NCI-H510A (cell line): ENCODE measurements at places on chromosomes 3 and 15.

DNA sequence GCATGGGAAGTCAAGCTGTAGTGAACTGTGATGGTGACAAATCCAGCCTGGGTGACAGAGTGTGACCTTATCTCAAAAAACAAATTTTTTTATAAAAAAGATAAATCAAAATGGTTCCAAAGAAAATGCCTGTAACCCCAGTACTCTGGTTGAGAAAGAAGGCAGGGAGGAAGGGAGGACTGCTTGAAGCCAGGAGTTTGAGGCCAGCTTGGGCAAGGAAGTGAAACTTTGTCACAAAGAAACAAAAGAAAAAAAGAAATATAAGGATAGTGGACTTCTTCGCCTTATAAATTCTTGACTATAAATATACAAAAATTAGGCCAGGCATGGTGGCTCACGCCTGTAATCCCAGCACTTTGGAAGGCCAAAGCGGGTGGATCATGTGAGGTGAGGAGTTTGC is 34.1 kb downstream of the SMARCC1 start:
- no peak for DNase-seq

GRCh38 chr15:51132384-51133139 is 37.9 kb upstream of the TNFAIP8L3 start:
- no peak for DNase-seq

DNA sequence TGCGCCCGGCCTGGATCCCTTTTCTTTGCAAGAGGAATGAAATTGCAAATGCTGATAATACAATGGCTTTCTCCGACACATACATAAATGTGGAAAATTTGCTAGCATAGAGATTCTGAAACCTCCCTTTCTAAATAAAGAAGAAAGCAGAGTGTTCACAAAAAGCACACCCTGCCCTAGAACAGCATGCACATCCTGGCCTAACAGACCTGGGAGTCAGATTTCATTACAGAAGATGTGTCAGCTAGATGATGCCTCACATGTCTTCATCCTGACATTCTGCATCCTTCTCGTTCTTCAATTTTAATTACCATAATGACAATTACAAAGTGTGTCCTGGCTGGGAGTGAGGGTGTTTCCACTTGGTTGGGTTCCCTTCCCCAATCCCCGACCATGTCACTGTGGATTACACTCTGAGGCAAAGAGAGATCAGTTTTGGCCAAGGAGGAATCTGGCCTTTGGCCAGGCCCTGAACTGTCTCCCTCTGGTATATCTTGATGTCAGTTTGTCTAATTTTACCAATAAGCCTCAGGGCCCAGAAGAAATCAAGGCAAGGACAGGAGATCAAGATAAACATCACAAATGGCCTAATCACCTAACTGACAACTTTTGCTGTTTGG is 104.9 kb upstream of the SPATA12 start:
- DNase-seq, result no peak

DNA sequence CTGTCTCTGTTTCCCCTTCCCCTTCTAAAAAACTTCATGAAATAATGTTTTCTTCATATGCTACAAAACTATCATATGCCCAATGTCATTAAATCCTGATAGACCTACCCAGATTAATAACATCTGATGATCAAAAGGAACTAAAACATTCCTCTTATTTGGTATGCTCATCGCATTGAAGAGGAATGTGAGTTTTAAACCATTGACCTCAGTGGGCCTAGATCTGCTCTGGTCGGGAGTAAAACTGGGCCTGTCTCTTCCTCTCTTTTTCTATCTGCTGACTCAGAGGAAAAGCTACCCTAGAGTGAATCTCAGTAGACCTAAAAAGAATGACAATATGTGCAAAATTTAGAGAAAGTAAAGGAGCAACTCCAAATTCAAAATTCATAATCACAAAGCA is 275.8 kb downstream of the SATB1 start:
- DNase-seq, result no peak

- DNase-seq, result no peak
These were observed 873.8 kb downstream of the ROBO2 start for GRCh38 chr3:77913524-77914174.

- no peak for DNase-seq
These were observed 263.0 kb upstream of the NECTIN3 start for GRCh38 chr3:110808630-110809029.

GRCh38 chr15:74283368-74283767 is 47.2 kb downstream of the CCDC33 start:
- DNase-seq, result no peak

- no peak for DNase-seq
These were observed 93.8 kb downstream of the CMSS1 start for GRCh38 chr3:99911433-99911832.

- DNase-seq, result no peak
These were observed 136.3 kb downstream of the NSMCE3 start for GRCh38 chr15:29133321-29133720.

DNA sequence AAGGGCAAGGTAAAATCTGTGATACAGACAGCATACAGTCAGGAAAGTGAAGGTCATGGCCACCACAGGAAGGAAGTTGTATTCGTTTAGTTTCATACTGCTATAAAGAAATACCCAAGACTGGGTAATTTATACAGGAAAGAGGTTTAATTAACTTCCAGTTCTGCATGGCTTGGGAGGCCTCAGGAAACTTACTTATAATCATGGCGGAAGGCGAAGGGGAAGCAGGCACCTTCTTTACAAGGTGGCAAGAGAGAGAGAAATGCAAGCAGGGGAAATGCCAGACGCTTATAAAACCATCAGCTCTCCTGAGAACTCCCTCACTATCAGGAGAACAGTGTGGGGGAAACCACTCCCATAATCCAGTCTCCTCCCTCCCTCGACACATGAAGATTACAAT is 353.7 kb upstream of the SEMA6D start:
- DNase-seq, result no peak

GRCh38 chr3:162200836-162201235 is 704.2 kb downstream of the OTOL1 start:
- no peak for DNase-seq

- DNase-seq, result no peak
These were observed 364.6 kb upstream of the TBL1XR1 start for GRCh38 chr3:177561769-177562392.

GRCh38 chr15:98286831-98287230 is 326.3 kb downstream of the ARRDC4 start:
- no peak for DNase-seq

DNA sequence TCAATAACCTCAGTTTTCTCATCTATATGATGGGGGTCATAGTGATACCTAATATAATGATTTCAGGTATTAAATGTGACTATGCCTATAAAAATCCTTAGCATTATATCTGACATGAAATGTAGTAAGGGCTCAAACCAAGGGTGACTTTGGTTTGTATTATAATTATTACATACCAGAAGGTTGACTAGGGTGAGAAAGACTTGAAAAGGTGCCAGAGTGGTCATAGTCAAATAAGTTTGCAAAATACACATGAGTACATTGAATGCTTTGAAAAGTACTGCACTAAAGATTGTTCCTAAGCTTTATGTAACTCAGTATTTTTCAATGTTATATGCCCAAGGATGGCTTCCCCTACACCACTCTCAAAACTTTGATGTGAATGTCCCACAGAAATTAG is 297.2 kb downstream of the ARPP21 start:
- DNase-seq, result no peak

GRCh38 chr3:142940000-142940399 is 23.5 kb downstream of the PAQR9 start:
- DNase-seq, result no peak

DNA sequence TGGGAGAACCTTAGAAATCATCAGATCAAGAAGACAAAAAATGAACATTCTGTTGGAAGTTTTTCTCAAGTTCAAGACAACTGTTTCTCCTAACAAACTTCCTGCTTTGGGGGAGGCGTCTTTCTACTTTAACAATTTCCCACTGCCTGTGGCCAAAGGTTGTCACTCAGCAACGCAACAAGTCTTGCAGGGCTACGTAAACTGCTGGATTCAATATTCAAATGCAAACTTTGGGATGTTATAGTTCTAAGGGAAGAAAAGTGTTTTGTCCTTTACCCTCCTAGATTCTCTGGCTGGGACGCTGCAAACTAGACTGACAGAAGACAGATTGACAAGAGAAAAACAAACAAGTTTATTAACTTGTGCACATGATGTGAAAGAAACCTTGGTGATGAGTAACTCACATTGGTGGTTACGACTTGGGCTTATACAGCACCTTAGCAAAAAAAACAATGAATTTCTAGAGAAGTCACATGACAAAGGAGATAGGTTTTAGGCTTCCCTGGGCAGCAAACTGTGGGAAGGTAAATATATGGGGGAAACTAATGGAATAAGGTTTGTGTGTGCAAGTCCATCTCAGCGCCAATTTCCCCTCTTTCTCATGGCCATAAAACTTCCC is 34.0 kb upstream of the ARPIN start:
- no peak for DNase-seq

- no peak for DNase-seq
These were observed 9.7 kb downstream of the APH1B start for GRCh38 chr15:63287109-63287508.

- no peak for DNase-seq
These were observed 6.4 kb upstream of the SACM1L start for GRCh38 chr3:45682786-45683185.

DNA sequence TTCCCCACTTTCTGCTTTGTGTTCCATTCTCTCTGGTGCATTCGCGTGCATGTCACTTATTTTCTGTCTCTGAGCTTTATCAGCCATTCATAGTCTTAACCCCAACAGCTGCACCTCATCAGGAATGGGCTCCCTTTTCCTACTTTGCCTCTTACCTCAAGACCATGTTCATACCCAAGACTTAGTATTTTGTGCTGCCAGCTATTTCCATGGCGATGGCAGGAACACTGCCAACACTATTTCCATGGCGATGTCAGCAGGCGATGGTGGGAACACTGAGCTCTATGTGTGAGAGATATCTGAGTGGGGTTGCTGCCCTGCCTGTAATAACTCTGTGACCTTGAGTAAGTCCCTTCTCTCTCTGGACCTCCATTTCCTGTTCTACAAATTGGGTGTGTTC is 5.5 kb downstream of the ZNF35 start:
- no peak for DNase-seq

DNA sequence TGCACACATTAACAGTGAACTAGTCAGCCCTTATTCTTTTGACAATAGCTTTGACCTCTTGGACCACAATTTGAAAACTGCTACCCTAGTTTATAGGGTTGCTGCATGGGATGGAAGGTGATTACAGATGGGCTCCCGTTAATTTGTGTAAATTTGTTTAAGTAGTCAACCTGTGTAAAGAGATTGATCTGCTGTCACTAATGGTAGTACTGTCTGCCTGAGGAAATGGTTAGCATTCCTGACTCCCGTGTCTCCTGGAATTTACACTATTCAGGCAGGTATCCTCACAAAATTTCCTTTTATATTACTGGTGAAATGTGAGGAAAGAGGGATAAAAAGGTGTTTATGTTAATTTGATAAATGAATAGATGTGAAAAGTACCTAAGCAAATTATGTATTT is 15.3 kb upstream of the EBLN2 start:
- no peak for DNase-seq

- DNase-seq, result no peak
These were observed 438.2 kb upstream of the PROK2 start for GRCh38 chr3:72223116-72223515.

DNA sequence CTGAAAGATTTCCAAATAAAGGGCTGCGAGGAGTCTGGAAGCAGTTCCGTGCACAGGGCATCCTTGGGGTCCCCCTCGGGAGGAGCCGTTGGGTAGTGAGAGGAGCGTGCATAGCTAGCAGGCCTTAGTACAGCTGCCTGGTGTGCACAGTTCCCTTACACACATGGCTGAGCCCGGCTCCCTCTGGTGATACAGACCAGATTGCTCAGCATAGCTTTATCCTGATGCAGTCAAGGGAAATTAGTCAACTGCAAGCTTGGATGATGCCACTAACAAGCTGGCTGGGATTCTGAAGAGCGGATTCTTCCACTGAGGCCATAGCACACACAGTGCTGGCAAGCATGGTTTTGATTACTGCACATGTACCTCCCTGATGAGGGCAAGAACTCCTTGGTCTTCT is 349.4 kb downstream of the LRTM1 start:
- no peak for DNase-seq

DNA sequence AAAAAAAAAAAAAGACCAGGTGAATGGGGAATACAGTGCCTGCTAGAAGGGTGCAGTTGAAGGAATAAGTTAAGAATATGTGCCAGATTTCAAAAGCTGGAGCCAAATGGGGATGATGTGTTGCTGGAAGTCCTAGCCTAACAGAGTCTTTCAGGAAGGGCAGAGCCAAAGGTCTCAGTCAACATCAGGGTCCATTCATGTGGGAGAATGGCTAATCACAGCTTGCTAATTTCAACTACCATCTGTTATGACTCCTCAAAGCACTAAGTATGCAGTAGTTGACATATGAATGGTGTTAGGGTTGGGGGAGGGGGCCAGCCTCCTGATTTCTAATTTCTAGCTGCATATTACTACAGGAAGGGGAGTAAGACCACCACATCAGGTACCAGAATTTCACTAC is 4.4 kb downstream of the ZBTB38 start:
- DNase-seq, result no peak

DNA sequence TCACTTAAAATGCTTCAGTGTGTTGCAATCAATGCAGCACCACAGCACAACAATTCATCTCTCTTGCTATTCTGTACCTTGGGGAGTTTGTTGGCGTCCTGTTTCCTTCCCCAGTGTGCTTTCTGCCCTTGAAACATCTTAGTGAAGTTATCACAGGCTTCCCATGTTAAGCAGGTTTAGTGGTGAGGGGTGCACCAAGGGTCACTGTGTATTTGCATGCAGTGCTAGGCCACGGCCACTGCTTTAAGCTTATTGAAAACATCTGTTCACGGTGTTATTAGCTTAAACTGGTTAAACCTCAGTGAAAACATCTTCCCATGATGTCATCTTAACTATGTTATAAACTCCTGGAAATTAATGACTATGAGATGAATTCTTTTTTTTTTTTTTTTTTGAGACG is 217.3 kb upstream of the GOLIM4 start:
- DNase-seq, result no peak

- no peak for DNase-seq
These were observed 811.2 kb downstream of the SI start for GRCh38 chr3:164267053-164267452.

- no peak for DNase-seq
These were observed 121.3 kb upstream of the TBL1XR1 start for GRCh38 chr3:177318559-177318958.

GRCh38 chr3:127835993-127836882 is 13.9 kb upstream of the MGLL start:
- DNase-seq, result no peak

- no peak for DNase-seq
These were observed 638.0 kb downstream of the OTOL1 start for GRCh38 chr3:162134571-162134970.

DNA sequence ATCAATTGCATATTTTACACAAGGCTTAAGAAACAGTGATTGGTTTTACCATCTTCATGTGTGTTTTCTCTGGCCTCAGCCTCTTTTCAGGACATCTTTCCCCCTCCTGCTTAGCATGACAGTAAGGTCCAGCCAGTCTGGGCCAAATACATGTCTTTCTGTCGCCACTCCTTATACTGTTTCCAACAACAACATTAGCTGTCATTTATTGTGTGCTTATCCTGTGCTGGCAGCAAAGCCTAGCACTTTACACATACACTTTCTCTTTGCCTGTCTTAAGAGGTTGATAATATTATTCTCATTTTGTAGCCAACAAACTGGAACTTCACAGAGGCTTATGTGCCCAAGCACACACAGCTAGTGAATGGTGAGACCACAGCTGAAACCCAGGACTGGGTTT is 37.8 kb downstream of the B3GALNT1 start:
- DNase-seq, result no peak
